GM23248 (cell line): ENCODE measurements at places on chromosomes 7 and 10. TPM values are rescaled to one million over a fixed set of nuclear protein-coding genes. Genes with fewer than 3 reads are reported as not detected.

SORCS3 gene
- total RNA-seq, result not detected in 2 replicates

GRCh38 chr7:112550468-112551060 is 69.8 kb downstream of the LSMEM1 start:
- H3K27ac ChIP-seq, result no peak overlapping the region
- H3K27me3 ChIP-seq, result no peaks in the 10 kb centered on the region
- no peak overlapping the region for H3K4me3 ChIP-seq
- H3K36me3 ChIP-seq, result no peaks in the 10 kb centered on the region
- peaks cover 6% of the 10 kb centered on the region; the same call in 1 of the 2 replicates for H3K4me1 ChIP-seq

- H3K27me3 ChIP-seq, result no peaks in the 10 kb centered on the region
- H3K4me1 ChIP-seq, result peaks cover 9% of the 10 kb centered on the region
- H3K36me3 ChIP-seq, result peaks cover 4% of the 10 kb centered on the region; the same call in 1 of the 2 replicates
- DNase-seq, result no peak
Observed at GRCh38 chr10:48468130-48468790, 136.6 kb downstream of the ARHGAP22 start.

DNA sequence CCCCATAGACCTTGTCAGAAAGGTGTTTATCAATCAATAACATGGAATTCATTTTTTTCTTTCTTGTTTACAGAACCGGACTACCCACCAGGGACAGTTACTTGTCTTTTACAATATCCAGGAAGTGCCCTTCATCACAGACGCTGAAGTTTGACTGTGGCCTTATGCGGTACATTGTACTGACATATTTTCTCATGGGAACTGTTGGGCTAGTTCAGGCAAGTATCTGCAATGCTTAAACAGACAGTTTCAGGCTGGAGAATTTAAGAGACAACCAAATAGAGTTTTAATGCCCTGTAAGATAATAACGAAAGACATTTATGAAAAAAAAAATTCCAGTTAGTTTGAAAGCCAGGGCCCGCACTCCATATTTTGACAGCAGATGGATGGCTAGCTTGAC is 246.4 kb downstream of the GATA3 start:
- H3K4me1 ChIP-seq, result no peaks in the 10 kb centered on the region
- no peaks in the 10 kb centered on the region for H3K27me3 ChIP-seq
- DNase-seq, result no peak
- H3K36me3 ChIP-seq, result no peaks in the 10 kb centered on the region
- H3K4me3 ChIP-seq, result no peak overlapping the region
- no peak overlapping the region for H3K27ac ChIP-seq

- no peak overlapping the region for H3K27ac ChIP-seq
- peaks cover 19% of the 10 kb centered on the region; the same call in 1 of the 2 replicates for H3K27me3 ChIP-seq
- no peak for DNase-seq
- no peaks in the 10 kb centered on the region for H3K4me1 ChIP-seq
- H3K36me3 ChIP-seq, result no peaks in the 10 kb centered on the region
Observed at GRCh38 chr7:30660331-30661255, 21.7 kb downstream of the CRHR2 start.

- no peaks in the 10 kb centered on the region for H3K4me1 ChIP-seq
- no peaks in the 10 kb centered on the region for H3K36me3 ChIP-seq
- H3K4me3 ChIP-seq, result no peak overlapping the region
- no peaks in the 10 kb centered on the region for H3K27me3 ChIP-seq
- no peak overlapping the region for H3K27ac ChIP-seq
Observed at GRCh38 chr10:105017691-105018090, 376.6 kb downstream of the SORCS3 start.

- no peaks in the 10 kb centered on the region for H3K36me3 ChIP-seq
- H3K27me3 ChIP-seq, result no peaks in the 10 kb centered on the region
- peaks cover 10% of the 10 kb centered on the region for H3K4me1 ChIP-seq
- no peak overlapping the region for H3K4me3 ChIP-seq
Observed at GRCh38 chr7:47268851-47269836, 312.8 kb downstream of the TNS3 start.

- H3K36me3 ChIP-seq, result no peaks in the 10 kb centered on the region
- peak overlapping the region; percentile 66 for H3K4me3 ChIP-seq
- DNase-seq, result peak; percentile 73
- peaks cover 40% of the 10 kb centered on the region for H3K4me1 ChIP-seq
- peak overlapping the region; percentile 68 for H3K27ac ChIP-seq
- no peaks in the 10 kb centered on the region for H3K27me3 ChIP-seq
Observed at GRCh38 chr10:117535298-117536071, 7.1 kb upstream of the EMX2 start.

- 0 out of 2 replicates have a peak overlapping the region, but pooled peaks have one; percentile 14 for H3K4me3 ChIP-seq
- DNase-seq, result peak; percentile 79
- no peaks in the 10 kb centered on the region for H3K36me3 ChIP-seq
Observed at GRCh38 chr7:18873734-18874336, 243.6 kb downstream of the TWIST1 start.
